NCI-H1417 treated with DMSO at 0.1 percent for 48 hours (cell line): ENCODE measurements at places on chromosomes 12 and 14.

DNA sequence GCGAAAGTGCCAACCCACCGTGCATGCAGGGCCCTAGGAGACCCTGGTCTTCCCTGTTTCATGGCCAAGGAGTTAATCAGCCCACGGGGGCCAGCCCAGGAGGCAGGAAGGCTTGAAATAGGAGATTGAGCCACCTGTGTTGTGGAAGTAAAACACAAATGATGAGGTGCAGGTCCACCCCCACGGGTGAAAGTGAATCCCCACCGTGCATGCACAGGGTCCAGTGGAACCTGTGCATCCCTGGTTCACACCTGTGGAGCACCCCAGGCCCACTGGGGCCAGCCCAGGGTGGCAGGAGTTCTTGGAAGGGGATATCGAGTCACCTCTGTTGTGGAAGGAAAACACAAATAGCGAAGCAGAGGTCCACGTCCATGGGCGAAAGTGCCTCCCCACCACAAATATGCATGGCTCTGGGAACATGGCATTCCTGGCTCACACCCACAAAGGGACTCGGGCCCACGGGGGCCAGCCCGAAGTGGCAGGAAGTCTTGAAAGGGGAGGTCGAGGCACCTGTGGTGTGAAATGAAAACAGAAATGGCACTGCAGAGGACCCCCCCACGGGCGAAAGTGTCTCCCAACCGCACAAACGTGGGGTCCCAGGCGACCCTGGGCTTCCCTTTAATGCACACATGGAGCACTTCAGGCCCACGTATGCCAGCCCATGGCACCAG is 381.5 kb downstream of the ALG10 start:
- no peak for DNase-seq

DNA sequence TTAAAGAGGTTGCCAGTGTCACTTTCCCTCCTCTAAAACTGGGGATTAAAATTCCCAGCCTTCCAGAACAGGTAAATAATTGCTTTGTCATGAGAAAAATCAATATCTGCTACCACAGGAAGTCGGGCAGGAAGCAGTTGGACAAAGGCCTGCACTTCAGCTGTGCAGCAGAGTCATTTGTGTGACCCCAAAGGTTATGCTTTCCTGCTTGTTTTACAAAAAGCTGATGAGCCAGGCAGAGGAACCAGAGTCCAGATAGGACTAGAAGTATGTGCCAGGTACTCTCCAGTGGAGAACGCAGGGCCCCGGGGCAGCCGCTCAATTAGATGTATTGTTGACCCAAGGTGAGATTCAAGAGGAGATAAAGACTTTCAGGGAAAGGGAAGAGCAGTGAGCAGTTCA is 117.1 kb upstream of the FRMD6 start:
- no peak for DNase-seq

- no peak for DNase-seq
Measured at GRCh38 chr12:10170216-10170615, 1.7 kb downstream of the OLR1 start.

DNA sequence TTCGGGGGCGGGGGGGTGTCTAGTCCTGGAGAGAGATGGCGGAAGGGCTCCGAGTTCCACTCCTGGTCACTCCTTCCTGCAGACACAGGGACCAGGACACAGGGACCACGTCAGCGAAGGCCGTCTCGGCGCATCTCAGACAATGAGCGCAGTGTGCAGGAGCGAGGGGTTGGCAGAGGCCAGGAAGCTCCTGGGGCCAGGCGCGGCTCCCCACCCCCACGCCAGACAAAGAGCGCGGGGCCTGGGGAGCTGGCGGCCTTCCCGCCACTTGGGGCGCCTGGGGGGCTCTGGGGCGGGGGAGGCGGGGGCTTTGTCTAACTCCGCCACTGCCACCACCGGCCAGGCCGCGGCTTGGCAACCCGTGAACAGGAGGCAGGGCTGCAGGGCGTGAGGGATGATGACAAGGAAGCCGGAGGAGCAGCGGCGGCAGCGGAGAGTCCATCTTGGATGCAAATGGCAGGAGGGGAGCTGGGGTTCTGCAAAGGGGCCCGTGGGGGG is 2.2 kb downstream of the CDK2AP1 start:
- DNase-seq, result peak; percentile 54

DNA sequence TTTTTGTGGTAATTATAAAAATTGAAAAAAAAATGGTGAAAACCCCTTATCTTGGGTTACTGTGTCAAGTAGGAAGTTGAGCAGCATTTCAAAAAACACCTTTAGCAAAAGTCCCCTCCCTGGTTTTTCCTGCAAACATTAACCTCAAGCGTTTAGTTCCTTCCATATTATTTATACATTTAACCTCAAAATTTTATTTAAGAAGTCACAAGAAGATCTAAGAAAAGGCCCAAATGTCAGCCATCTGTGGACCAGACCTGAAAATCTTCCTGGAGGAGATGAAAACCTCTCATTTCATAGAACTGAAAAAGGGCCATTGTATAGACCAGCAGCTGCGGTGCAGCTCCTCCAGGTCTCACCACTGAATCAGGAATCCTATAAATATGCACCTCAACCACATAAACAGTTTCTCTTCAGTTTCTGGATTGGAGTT is 40.4 kb upstream of the BTG1 start:
- DNase-seq, result no peak

DNA sequence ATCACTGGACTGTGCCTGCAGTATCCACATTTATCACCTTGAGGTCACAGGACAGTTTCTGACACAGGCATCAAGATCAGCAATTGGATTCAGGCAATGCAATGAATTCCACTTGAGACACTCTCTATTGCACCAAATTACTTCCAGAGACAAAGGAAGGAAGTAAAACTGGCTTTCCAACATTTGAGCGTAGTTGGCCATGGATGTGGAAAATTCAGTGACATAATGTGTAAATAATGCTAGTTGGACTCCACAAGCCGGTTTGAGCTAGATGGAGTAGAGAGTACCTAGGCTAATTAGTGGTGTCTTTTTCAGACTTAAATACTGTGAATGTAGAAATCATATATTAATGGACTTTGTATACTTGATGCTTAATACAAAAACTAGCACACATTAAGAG is 168.3 kb upstream of the SYT1 start:
- no peak for DNase-seq

DNA sequence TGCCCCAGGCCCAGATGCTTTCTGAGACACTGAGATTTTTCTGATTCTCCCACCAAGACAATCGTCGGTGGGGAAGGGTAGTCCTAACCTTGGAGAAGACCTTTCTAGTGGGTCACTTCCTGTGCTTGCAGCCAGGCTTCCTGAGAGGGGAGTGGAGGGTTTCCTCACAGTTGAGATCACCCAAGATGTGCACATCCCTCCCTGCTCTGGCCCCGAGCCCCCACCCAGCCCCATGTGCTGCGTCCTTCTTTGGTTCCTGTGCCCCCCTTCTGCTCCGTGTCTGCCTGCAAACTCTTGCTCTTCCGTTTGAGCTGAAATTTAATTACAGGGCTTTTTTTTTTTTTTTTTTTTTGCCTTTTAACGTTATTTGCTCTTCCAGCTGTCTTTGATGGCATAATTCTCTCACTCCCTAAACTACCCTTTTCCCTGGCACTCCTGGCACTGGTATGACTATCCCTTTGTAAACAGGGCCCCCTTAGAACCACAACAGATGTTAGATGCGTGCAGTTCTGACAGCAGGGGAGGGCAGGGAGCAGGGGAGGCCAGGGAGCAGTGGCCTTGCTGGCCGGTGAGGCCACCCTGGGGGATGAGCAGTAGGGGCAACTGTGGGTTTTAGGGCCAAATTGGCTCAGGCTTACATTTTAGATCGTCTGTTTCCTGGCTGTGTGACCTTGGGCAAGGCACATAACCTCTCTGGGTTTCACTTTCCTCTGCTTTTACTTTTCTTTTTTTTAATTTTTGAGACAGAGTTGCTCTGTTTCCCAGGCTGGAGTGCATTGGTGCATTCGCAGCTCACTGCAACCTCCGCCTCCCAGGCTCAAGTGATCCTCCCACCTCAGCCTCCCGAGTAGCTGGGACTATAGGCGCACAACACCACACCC is 144.5 kb downstream of the PHETA1 start:
- DNase-seq, result no peak

GRCh38 chr12:53431187-53431586 is 7.5 kb downstream of the AMHR2 start:
- DNase-seq, result no peak

GRCh38 chr14:68444449-68445168 is 348.3 kb downstream of the ZFP36L1 start:
- no peak for DNase-seq

DNA sequence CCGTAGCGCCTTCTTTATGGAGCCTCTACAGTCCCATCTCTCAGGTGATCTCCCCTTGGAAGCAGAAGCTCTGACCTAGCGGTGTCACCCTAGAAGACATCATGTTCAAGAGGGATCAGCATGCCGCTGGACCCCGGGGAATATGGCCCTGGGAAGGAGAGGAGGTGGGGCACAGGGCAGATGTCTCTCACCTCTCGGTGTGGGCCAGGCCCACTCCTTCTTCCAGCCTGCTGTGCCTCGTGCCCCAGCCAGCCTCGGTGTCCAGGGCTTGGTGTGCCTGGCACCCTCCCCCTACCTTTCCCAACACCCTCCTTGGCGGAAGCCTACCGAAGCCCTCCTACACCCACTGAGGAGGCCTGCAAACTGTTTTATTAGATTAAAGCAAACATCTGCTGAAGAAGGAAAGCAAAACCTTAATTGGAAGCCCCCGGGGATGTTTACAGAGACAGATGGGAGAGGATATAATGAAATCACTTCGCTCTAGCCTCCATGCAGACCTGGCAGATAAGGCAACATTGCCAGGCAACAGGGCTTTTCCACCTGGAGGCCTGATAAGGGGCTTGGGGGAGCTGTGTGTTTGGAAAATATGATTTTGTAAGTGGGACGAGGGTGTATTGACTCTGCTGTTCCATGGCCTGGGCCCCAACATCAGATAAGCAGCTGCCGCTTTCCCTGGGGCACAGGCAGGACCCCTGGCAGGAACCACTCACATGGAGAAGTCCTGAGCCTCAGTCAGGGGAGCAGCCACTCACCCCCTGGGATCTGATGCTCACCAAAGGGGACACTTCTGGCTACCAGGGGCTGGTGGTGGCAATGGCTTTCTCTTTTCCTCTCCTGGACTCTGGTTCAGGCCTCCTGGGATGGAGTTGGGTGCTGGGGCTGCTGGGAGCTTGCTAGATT is 5.7 kb upstream of the CHGA start:
- DNase-seq, result peak; percentile 35

DNA sequence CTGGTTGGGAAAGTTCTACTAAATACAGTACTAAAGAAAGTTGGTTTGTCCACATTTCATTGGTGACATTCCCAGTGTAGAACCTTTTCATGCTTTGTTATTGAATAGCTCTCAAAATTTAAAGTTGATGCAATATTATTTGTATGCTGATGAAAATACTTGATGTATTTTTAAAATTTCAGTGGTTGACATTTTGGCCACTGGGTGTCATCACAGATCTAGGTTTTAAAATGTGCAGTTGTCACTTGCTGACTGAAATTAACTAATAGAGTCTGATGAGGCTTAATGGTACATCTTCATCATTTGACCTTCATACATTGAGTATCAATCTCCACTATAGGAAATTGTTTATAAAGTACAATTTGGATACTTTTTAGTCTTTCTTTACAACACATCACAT is 37.1 kb downstream of the CMAS start:
- DNase-seq, result no peak

- no peak for DNase-seq
Measured at GRCh38 chr14:59811815-59812214, 58.8 kb downstream of the RTN1 start.

DNA sequence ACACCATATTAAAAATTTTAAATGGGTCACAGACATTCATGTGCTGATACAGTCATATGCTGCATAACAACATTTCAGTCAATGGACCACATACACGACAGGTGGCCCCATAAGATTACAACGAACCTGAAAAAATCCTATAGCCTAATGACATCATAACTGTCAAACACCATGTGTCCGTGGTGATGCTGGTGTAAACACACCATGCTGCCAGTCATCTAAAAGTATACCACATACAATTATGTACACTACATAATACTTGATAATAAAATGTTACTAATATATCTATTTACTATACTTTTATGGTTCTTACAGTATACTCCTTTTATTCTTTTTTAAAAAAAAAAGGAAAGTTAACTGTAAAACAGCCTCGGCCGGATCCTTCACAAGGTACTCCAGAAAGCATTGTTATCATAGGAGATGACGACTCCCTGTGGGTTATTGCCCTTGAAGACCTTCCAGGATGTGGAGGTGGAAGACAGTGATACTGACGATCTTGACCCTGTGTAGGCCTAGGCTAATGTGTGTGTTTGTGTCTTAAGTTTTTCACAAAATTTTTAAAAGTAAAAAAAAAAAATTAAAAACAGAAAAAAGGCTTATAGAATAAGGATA is 5.0 kb upstream of the TDG start:
- DNase-seq, result no peak

DNA sequence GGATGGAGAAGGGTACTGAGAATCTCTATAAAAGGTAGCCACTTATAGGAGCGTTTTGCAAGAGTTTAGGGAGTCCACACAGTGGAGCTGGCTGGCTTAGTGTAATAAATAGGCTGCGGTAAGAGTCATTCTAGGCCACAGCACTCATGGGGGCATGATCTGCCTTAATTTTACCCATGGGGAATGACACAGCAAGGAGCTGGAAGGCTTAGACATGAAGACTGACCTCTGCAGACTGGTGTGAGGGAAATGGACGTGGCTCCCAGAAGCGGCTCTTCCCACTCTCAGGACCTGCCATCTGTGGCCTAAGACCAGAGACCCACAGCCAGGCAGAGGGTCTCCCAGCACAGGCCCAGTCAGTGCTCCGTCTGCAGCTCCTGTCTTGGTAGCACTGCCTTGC is 173.3 kb downstream of the PPM1H start:
- no peak for DNase-seq
